Activated CD4-positive, alpha-beta T cell treated with anti-CD3 and anti-CD28 coated beads, Interleukin-2, Interleukin-6, amounts not matched to agents 100 ng/mL and 50 ng/mL, durations not matched to agents 16 hours and 8 hours (primary cell): ENCODE measurements at places on chromosomes 1 and 21.

DNA sequence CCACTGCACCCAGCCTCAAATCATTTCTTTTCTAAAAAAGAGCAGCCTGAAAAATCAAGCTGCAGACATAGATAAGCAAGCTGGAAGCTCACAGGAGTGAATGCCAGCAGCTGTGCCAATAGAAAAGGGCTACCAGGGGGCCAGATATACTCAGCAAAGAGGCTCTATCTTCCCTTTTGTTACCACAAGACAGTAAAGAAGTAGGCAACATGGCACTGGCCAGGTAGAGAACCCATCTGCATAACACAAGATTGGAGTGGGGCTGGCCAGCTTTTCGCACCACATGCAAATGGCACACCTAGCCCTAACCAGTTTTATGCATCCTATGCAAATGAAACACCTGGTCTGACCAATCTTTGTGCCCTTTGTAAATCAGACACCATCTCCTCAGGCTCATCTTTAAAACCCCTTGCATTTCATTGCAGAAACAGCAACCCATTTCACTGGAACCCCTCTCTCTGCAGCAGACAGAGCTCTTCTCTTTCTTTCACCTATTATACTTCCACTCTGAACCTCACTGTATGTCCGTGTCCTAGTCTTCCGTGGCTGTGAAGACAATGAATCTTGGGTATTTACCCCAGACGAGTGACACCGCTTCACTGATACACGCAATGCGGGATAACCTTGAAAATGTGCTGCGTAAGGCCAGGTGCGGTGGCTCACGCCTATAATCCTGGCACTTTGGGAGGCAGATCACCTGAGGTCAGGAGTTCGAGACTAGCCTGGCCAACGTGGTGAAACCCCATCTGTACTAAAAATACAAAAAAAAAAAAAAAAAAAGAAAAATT, 15.1 kb downstream of the CASP9 start:
- DNase-seq, result no peak

- DNase-seq, result no peak
These were observed 819 bp downstream of the SLC25A34 start for GRCh38 chr1:15736892-15737261.

- no peak for DNase-seq
These were observed 9.3 kb upstream of the PI4KB start for GRCh38 chr1:151336556-151336955.

- no peak for DNase-seq
These were observed 202.0 kb downstream of the AJAP1 start for GRCh38 chr1:4856396-4856795.

- no peak for DNase-seq
These were observed 12.0 kb downstream of the TRPM2 start for GRCh38 chr21:44365251-44365966.

DNA sequence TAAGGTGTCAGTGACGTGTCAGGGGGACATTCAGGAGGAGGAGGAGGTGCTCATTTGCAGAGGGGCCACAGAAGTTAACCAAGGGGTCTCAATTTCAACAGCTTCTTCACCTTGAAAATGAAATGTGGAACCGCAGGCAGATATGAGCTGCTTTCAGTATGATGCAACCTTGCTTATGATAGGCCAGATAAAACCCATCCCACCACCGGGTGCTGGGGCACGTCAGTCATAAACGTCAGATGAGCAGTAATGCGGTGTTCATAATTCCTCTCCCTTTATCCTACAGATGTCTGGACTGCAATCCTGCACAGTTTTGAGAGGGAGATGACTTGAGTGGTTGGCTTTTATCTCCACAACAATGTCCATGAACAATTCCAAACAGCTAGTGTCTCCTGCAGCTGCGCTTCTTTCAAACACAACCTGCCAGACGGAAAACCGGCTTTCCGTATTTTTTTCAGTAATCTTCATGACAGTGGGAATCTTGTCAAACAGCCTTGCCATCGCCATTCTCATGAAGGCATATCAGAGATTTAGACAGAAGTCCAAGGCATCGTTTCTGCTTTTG, 1.7 kb downstream of the PTGFR start:
- no peak for DNase-seq

- DNase-seq, result no peak
These were observed 181.4 kb upstream of the B3GALT2 start for GRCh38 chr1:193367863-193368262.

- no peak for DNase-seq
These were observed 6.3 kb upstream of the ZNF683 start for GRCh38 chr1:26378879-26379251.

- DNase-seq, result no peak
These were observed 1.9 kb upstream of the PADI2 start for GRCh38 chr1:17120962-17121837.

GRCh38 chr1:78831731-78832360, 174.7 kb downstream of the ADGRL4 start:
- no peak for DNase-seq

DNA sequence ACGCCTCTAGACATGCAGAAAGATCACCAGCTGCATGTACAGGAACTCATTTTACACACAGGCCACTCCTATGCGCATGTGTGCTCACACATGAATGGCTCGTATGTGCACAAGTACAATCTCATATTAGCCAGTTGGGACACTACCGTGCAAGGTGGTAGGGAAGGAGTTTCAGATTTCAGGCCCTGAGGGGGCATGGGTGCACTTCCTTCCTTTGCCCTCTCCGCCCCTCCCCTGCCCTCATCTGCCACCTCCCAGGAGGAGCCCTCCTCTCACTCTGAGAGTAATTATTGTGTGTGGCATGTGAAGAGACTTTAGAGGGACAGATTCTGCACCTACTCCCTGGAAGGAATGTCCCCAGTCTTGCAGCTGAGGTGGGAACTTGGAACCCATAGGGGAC, 14.8 kb downstream of the EDN2 start:
- DNase-seq, result no peak

DNA sequence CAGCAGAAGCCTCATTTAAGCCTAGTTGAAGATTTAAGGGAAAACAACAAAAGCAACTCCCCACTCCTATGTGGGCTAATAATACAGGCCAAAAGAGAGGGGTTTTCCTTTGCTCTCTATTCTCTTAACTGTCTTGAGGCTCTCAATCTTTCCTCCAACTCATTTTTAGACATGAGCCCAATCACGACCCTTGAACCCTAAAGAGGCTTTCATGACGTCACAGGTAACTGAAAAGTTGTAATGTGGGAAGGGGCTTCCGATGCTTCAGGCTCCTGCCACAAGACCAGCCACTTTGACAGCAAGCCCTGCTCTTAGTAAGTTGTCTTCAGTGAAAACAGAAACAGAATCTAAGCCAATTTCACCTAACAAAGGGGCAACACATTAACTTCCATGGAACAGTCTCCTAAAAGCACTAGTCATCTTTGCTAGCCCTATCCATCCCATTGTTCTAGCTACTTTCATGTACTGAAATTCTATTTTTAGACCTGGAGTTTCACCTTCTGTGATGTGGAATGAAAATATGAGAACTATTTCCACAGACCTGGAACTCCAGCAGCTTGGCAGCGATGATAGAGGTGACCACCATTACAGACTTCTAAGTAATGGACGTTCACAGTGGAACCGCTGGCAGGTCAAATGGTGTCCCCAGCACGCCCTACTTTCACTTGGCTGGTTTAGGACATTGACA, 36.3 kb downstream of the GPR161 start:
- no peak for DNase-seq
